ENCODE measurements at places on chromosomes 3 and 15. TPM values are rescaled to one million over a fixed set of nuclear protein-coding genes. Genes with fewer than 3 reads are reported as not detected.
A peak's percentile ranks its signal among the peaks of the same experiment; 100 is the strongest.

DNA sequence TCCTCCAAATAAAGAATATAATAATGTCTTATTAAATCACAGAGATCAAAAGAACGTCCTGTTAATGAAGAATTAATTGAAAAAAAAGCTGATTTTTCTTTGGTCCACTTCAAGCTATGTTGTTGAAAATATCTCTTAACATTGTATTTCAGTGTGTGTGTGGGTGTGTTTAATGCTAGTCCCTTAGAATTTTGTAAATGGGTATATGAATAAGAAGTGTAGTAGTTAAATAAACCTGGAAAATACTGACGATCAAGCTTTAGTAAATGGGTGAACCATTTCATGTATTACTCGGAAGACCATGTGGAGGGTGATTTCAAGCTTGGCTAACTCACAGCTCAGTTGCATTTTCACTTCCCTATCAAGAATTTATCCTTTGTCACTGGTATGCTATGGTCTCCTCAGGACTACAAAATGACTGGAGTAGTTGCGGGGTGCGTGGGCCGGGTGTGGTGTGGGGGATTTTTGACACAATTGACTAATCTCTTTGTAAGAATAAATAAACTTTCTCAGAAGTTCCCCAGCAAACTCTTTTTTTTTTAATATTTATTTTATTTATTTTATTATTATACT lies 586.4 kb downstream of the GRM7 start:
- no peak overlapping the region for H3K4me3 ChIP-seq
- no peak for DNase-seq
- no peak overlapping the region for H3K27ac ChIP-seq
- no peaks in the 10 kb centered on the region for H3K4me1 ChIP-seq

GRCh38 chr15:48693484-48693883 lies 48.0 kb upstream of the FBN1 start:
- H3K36me3 ChIP-seq, result no peaks in the 10 kb centered on the region
- no peak overlapping the region for H3K27ac ChIP-seq
- H3K4me3 ChIP-seq, result no peak overlapping the region
- H3K27me3 ChIP-seq, result no peaks in the 10 kb centered on the region
- DNase-seq, result no peak
- no peaks in the 10 kb centered on the region for H3K4me1 ChIP-seq

DNA sequence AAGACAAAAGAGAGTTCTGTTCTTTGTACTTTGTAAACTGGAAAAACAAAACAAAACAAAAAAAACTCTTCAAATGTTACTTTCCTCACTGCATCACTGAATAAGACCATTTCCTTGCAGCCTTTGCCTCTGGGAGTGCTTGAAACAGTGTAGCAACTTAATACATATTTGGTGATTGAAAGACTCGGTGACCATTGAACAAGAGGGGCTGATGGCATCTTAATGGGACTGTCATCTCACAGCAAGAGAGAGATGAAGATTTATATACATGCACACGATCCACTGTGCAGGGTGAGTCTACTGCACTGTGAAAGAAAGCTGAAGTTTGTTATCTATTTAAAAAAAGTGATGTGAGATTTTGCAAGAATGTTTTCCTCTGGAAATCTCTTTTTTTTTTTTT lies 111.9 kb upstream of the KLHL25 start:
- no peaks in the 10 kb centered on the region for H3K4me1 ChIP-seq
- no peaks in the 10 kb centered on the region for H3K27me3 ChIP-seq
- H3K27ac ChIP-seq, result no peak overlapping the region
- H3K36me3 ChIP-seq, result no peaks in the 10 kb centered on the region
- H3K4me3 ChIP-seq, result no peak overlapping the region
- DNase-seq, result no peak

DNA sequence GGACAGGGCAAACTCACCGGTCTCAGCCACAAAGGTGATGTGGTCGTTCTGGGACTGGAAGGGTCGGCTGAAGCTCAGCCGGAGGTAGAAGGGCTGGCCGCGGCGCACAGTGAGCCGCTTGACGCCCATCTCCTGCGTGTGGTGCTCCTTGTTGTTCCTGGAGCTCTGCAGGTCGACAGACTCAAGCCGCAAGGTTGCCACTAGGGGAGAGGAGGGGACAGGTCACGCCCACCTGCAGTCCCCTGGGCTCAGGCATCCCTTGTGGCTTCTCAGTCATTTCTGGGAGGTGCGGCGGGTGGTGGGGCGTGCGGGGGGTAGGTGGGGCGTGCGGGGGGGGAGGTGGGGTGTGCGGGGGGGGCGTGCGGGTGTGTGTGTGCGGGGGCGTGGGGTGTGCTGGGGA lies 26.7 kb upstream of the TGM5 start:
- DNase-seq, result no peak
- H3K4me1 ChIP-seq, result no peaks in the 10 kb centered on the region
- no peaks in the 10 kb centered on the region for H3K27me3 ChIP-seq
- no peak overlapping the region for H3K4me3 ChIP-seq
- H3K36me3 ChIP-seq, result no peaks in the 10 kb centered on the region
- H3K27ac ChIP-seq, result no peak overlapping the region

DNA sequence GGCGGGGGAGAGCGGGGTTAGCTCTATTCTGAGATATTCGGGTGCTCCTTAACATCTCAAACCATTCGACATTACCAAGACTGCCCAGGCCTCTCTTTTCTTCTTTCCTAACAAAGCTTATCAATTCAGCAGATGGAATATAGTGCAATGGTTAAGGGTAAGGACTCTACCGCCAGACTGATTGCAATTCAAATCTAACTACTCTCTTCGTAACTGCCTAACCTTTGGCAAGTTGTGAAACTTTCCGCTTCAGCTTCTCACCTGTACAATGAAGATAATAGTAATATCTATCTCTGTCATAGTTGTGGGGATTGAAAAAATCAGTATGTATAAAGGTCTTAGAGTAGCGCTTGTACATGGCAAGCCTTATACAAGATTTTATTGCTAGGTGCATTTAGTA lies 972 bp downstream of the UBA5 start:
- H3K27me3 ChIP-seq, result no peaks in the 10 kb centered on the region
- H3K4me1 ChIP-seq, result peaks cover 9% of the 10 kb centered on the region
- DNase-seq, result no peak
- H3K27ac ChIP-seq, result peak overlapping the region; percentile 92

DNA sequence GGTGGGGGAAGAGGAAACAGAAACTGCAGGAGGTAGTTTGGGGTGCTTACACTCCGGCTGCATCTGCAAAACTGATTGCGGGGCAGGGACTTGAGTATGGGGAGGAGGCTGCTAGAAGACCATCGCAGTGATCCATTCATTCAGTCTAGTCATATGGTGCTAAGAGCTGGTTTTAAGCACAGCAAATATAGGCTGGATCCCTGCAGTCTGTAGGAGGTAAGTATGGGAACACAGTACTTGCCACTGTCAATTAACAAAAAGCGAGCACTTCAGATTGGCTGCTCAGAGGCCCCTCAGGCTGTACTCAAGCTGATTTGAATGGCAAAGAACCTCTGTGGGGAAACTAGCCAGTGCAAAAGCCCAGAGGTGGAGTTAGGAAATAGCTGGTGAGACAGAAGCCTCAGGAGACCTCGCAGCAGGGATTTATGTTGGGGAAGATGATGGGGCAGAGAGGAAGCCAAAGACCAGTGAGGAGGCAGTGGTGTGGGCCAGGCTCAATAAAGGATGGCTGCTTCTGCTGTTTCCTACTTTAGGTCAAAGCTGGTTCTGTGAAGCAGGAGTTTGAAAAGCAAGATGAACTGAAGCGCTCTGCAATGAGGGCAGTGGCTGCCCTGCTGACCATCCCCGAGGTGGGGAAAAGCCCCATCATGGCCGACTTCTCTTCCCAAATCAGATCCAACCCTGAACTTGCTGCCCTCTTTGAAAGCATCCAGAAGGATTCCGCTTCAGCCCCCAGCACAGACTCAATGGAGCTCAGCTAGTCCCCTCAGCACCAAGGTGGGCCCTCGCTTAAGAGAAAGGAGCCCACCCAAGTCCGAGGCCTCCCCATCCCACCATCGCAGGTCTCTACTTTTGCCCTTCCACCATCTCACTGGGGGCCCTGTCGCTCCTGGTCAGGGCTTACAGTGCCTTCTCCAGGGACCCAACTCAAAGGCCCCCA lies 7.9 kb downstream of the RPL32 start:
- H3K4me3 ChIP-seq, result no peak overlapping the region
- H3K27ac ChIP-seq, result no peak overlapping the region

GRCh38 chr3:197337656-197338055 lies 39.2 kb upstream of the DLG1 start:
- no peak for DNase-seq
- no peak overlapping the region for H3K27ac ChIP-seq
- no peaks in the 10 kb centered on the region for H3K4me1 ChIP-seq
- no peak overlapping the region for H3K4me3 ChIP-seq

COL6A5 gene
- total RNA-seq, result not detected

FBXO45 gene
- total RNA-seq, result 8.2 TPM

CRTC3 gene
- total RNA-seq, result 104 TPM

PPCDC gene
- 26.3 TPM for total RNA-seq

TRAT1 gene
- 85.5 TPM for total RNA-seq

Measured in naive thymus-derived CD4-positive, alpha-beta T cell (primary cell).